ENCODE measurements at places on chromosomes 12 and 14.

DNA sequence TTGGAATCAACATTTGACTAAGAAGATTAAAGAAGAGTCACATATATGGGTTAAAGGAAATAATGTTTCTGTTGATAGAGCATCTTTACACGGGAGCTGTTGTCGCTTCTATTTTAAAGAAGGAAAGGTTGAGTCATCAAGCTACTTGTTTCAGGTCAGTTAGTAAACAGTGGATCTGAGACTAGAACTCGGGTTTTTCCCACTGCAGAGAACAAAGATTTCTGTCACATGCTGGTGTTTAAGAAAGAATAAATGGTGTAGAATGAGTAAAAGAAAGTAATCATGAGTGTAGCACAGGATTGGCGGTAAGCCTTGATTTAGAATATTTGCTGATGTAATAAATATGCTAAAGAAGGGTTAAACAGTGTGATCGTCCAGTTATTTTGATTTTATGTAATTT lies 455.5 kb downstream of the AEBP2 start:
- no peak for DNase-seq

- DNase-seq: no peak
Observed at GRCh38 chr12:56120158-56120846, 2.2 kb downstream of the ZC3H10 start.

DNA sequence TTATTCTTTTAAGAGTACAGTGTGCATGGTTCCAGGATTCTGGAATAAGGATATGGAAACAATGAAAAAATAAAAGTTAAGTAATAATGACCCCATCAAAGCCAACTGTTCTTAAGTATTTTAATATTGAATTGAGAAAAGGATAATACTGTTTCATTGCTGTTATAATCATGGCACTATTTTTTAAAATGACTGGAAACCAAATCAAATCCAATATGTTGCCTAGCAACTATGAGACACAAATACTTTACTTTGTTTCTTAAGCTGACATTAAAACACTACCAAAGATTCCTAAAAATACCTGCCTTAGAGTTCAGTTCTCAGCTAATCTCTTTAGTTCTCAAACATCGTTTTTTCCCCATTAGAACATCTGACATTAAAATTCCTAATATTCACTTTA lies 66.4 kb upstream of the OTOGL start:
- no peak for DNase-seq

DNA sequence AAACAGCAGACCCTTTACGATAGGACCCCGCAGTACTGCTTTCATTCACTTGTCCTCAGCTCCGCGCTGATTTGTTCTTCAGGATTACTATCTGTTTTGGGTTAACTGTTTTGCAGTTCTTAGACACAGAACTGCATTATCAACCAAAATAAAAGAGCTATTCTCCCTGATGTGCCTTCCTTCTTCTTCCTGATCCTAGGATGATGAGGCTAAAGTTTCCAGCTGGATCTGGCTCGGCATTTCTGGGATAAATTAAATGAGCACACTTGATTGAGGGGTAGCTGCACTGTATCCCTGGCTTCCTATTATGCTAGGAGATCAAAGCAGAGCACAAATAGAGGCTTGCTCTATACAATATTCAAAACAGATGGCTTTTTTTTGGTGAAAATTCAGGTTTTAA lies 165.7 kb downstream of the FBXL14 start:
- DNase-seq: no peak

DNA sequence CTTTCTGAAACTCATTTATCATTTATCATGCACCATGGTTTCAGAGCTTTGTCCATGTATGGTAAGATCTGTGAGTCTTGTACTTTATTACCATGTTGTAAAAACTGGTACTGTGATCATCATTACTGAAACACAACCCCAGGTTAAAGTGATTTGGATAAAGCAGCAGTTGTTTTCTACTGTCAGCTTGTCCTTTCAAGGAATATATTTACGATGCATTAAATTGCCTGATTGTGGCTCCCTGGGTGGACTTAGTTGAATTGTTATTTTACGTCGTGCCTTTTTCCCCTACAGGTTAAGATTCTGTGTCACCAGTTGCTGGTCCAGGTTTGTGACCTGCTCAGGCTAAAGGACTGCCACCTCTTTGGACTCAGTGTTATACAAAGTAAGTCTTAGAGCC lies 46.1 kb downstream of the FRMD6 start:
- no peak for DNase-seq

GRCh38 chr12:104189915-104190555 lies 25.5 kb upstream of the TXNRD1 start:
- DNase-seq: no peak

DNA sequence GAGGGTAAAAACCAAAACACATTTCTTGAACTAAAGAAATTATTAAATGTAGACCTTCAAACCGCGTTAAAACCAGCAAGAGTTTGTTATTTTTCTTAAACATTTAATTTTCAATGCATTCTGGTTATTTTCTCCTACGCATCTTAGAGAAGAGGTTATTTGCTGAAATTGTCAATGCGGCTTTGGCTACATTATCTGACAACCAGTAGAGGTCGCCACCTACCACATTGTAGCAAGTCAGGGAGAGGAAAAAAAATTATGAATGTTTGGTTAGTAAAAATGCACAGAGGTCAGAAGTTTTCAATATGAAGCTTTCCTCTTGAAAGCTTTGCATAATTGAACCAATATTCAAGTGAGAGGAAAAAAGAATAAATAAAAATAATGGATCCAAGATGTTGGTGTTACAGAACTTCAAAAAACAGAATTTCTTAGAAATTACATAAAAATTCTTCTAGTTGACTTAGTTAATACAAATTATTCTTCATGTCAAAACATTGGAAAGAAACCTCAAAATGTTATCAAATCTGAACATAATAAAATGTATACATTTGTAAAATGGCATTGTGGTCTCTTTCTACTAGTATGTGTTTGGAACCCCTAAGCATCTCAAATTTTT lies 159.4 kb upstream of the TMTC2 start:
- DNase-seq: peak; percentile 7

GRCh38 chr12:82749015-82749414 lies 62.3 kb downstream of the TMTC2 start:
- no peak for DNase-seq

DNA sequence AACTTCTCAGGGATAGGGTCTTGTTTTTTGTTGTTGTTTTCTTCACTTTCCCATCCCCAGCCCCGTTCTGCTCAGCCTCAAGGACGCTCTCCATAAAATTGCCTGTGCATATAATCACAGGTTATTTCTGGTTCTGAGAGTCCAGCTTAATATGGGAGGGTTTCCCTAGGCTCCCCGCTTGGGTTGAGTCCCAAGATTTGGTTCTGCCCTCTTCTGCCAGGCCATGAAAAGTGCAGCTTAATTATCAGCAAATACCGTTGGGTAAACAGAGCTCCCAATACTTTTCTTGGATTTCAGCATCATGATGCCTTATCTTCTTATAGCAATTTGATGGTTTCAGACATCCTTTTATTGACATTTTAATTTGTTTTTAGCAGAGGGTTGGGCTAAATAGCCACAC lies 75.6 kb downstream of the GRIN2B start:
- DNase-seq: no peak

DNA sequence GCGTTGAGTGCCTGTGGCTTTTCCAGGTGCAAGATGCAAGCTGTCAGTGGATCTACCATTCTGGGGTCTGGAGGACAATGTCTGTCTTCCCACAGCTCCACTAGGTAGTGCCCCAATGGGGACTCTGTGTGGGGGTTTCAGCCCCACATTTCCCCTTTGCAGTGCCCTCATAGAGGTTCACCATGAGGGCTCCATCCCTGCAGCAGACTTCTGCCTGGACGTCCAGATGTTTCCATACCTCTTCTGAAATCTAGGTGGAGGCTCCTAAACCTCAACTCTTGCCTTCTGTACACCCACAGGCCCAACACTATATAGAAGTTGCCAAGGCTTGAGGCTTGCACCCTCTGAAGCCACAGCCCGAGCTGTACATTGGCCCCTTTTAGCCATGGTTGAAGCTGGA lies 52.9 kb downstream of the PRKCH start:
- DNase-seq: no peak

DNA sequence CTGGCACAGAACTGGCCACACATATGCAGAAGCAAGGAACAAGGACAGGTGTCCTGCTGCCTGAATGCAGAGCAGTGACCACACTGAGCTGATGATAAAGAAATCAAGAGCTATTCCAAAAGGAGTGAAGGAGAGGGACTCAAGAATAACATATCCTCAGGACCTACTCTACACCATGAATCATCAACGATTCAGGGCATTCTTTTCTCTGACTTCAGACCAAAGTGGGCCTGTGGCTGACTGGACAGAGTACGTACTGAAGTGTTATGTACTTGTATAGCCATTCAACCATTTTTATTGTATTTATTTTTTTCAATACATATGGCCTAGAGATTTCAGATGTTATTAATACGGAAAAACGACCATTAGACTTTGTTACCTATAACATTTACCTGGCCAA lies 177.5 kb upstream of the TMTC1 start:
- DNase-seq: no peak

DNA sequence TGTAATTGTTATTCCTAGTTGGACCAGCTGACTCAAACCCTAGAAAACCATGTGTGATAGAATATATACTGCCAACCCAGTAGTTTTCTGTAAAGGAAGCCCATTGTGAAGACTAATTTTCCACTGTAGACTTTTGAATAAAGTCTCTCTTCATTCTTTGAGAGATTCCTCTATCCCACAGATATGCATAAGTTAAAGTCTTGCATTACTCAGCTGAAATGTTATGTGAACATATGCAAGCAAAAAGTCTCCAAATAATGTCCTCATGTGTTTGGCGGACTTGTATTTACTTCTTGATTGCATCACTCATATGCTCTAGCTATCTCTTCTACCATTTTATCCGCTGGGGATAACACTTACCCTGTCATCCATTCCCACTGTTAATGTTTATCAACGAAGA lies 35.1 kb upstream of the OTOGL start:
- DNase-seq: no peak

- DNase-seq: no peak
Observed at GRCh38 chr12:99097171-99097570, 452.1 kb downstream of the APAF1 start.

DNA sequence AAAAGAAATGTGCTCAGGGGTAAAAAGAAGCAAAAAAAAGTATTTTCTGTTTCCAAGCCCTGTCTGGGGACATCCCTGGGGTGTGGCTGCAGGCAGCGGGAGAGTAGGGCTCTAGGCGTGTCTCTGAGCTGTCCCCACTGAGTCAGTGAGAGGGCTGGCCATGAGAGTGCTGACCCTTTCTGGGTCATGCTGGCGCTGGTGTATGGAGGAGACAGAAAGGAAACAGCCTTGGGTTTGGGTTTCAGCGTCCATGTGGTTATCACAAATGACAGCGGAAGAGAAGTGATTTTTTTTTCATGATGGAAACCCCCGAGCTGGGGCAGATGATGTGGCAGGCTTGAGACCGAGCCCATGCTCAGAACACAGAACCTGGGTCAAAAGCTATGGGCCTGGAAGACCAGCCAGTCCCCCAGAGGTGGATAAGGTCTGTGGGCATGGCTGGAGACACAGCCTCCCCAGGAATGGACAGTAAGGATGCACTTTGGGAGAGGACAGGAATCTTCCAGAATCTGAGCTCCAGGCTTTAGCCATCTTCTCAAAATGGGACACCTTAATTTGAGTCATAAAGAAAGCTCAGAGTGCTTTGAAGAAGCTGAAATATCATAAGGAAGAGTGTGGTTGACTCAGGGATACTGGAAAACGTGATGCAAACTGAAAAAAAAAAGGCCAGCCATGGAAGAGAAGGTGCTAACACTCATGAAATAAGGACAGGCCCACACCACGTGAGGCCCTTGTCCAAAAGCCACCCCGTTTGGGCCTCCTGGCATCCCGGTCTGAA lies 36.2 kb downstream of the SYNE3 start:
- DNase-seq: no peak

- DNase-seq: no peak
Observed at GRCh38 chr12:127620735-127621355, 646.1 kb upstream of the TMEM132C start.

DNA sequence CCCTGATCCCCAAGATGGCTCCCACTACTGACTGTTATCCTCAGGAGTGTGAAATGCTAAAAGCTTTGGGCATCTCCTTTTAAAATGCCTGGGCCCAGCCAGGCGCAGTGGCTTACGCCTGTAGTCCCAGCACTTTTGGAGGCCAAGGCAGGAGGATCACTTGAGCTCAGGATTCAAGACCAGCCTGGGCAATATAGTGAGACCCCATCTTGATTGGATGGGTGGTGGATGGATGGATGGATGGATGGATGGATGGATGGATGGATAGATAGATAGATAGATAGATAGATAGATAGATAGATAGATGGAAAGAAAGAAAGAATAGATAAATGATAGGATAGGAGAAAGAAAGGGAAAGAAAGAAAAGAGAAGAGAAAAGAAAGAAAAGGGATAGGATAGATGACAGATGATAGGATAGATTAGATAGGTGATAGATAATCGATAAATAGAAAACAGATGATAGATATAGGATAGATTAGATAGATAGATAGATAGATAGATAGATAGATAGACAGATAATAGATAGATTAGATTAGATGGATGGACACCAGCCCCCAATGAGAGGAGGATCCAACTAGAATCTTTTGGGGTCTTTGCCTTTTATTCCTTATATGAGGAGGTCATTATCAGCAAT lies 9.5 kb downstream of the P2RX4 start:
- DNase-seq: no peak

- DNase-seq: no peak
Observed at GRCh38 chr12:52631264-52631663, 12.9 kb upstream of the KRT73 start.
